ENCODE measurements at places on chromosomes 16 and 17.
A peak's percentile ranks its signal among the peaks of the same experiment; 100 is the strongest.

DNA sequence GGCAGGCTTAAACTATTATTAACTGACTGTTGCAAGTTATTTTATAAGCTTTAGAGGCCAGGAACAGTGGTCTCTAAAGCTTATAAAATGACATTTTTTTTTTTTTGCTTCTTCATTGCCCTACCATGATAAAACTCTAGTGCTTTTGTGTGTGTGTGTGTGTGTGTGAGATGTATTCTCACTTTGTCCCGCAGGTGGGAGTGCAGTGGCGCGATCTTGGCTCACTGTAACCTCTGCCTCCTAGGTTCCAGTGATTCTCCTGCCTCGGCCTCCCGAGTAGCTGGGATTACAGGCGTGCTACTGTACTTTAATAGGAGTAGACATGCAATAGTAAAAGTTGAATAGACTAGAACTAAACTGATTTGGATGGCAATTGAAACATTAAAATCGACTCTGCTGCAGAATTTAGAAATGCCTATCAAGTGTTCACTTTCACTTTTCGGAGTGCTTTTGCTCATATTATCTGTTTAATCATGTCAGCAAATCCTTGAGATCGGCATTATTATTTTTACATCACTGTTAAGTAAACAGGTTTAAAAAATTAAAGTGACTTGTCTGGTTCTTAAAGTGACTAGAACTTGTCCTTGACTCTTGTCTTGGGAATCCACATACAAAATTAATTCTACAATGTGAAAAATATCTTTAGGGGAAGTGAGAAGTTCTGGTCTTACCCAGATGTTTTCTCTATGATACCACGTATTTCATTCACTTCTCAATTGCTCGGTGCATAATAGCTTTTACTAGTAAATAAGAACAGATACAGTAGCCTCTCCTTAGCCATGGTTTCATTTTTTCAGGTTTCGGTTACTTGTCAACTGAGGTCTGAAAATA, 8.4 kb upstream of the PCTP start:
- DNase-seq: no peak

DNA sequence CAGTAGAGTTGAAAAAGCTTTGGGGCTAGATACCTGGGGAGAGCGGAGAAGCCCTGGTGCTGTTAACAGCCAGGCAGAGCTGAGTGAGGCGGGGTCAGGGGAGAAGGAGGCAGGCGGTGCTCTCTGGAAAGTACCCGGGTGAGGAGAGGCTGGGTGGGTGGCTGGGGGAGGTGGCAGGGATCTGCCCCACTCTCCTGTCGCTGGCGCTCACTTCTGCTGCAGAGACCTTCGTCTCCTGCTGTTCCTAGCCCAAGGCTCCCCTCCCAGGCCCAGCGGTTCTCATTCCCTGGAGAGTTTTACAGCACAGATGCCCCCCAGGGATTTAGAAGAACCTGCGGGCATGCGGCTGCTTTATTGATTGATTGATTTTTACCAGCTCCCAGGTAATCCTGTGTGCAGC, 302.8 kb downstream of the IRF8 start:
- DNase-seq: no peak

- DNase-seq: no peak
Observed at GRCh38 chr17:82890339-82890730, 50.5 kb upstream of the ZNF750 start.

GRCh38 chr16:69367980-69368379, 16.4 kb upstream of the TMED6 start:
- no peak for DNase-seq

DNA sequence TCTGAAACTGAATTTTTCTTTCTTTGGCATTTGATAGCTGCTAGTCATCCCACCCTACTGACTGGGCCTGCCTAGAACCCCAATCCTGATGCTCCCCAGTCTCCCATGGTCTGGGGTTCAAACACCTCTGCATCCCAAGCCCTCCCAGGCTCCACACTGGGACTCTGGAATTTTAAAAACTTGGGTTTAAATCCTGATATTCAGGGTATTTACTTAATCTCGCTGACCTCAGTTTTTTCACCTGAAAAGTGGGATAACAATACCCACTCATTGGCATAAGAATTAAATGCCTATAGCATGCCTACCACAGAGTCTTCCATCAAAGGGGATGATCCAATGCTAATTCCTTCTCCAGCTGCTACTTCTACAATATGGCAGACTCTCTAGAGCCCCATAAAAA, 264.4 kb downstream of the NPIPA8 start:
- no peak for DNase-seq

GRCh38 chr17:46063241-46063640, 64.2 kb downstream of the STH start:
- no peak for DNase-seq

DNA sequence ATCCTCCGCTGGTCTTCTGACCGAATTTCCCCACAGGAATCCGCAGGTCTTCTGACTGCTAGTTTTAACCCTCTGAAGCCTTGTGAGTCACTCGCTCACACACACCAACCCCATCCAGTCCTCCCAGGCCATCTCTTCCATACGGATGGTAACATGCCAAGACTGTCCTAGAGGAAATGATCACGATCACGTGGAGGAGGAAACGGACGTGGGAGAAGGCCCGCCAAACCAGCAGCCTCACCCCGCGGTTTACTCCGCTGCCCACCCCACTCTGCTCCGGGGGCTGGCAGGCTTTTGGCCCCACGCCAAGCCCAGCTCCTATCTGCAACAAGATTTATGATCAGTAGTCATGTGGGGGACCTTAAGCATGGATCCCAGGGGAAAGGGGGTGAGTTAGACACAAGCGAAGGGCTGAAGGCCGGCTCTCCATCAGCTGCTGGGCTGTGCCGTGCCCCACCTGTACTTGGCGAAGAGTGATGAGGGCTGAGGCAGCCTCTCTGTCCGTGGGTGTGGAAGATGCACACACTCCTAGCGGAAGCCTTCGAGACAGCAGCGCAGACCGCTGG, 1.5 kb upstream of the FAAP100 start:
- DNase-seq: peak; percentile 83

DNA sequence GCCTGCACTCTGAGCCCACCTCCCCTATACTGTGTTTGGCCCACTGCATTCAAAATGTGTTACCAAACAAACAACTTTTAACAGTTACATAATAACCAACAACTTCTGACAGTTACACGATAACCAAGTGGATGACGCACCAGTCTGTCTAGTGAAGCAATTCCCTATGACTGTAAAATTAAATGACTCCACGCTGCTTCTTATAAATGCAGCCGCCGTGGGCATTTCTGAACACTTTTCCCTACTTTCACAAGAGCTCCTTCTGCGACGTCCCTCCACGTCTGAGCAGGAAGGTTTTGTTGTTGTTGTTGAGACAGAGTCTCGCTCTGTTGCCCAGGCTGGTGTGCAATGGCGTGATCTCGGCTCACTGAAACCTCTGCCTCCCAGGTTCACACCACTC, 27.6 kb downstream of the ZNF276 start:
- peak; percentile 71 for DNase-seq

DNA sequence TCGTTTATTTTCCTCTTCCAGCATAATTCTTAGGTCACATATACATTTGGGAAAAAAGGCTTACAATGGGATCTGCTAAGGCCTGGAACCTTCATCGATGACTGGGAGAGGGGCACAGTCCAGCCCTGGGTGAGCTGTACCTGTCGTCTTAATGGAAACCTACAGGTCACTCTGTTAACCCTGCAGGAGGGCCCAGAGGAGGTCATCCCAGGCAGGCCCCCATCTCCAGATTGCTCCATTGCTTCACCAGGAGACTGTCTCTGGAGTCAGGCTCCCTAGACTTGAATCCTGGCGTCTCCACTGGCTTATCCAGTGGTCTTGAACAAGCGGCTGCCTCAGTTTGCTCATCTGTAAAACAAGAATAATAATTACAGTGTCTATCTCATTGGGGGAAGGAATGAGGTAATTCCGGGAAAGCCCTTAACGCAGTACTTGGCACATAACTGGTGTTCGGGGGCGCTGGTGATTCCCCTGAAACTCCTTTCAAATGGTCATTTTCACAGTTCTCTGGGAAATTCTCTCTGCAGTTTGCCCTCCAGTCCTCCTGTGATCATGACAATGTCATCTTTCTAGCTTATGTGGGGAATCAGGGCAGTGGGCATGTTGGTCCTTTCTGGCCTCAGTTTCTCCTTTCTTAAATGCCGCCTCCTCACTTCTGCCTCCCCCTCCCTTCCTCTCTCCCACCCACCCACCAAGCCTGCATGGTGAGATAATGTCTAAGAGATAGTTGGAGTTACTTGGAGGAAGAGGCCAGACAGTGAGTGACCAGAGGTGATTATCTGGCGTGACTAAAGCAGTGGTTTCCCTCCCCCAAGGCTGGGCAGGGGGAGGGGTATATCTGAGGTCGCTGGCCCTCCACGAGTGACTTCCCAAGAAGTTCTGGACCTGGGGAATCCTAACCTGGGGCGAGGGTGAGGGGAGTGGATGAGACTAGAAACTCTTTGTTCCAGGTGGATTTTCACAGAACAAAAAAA, 31.3 kb upstream of the TAC4 start:
- DNase-seq: no peak

DNA sequence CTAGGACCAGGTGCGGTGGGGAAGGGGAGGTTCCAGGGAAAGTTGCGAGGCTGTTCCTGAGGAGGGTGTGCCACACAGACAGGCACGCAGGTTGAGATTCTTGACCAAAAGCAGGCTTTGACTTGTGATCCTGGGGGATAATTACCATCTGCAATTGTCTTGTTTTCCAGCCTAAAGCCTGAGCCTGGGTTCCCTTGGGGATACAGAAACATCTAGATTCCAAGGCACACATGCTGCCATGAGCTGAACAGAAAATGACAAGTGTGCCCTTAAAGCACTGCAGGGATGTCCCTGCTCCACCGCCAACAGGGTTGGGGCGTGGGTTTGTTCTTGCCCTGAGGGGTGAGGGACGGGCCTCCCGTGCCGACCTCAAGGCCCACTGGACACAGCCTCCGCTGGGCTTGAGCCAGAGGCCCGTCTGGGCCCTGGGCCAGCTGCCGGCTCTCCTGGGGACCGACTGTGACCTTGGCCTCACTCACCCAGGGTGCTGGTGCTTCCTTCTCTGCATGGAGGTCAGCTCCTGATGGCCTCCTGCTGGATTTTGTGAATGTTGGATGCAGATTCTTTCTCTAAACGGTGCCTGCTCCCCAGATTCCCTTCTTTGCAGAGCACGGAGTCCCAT, 14.0 kb downstream of the CA5A start:
- DNase-seq: no peak

GRCh38 chr17:49452661-49453060, 38.0 kb upstream of the PHB1 start:
- no peak for DNase-seq

DNA sequence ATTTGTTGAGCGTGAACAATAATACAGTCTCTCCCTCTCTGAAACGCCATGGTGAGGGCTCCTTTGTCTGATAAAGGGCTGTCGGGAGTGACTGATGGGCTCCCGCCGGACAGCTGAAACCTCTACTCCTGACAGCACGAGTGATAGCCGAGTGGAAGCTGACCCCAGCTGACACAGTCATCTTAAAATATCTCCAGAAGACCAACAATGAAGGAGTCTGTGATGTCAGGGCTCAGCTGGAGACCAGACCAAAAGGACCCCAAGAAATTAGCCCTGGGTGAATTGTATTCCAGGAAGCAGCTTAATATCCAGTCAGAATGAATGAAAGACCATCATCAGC, 22.4 kb downstream of the CCDC182 start:
- no peak for DNase-seq

DNA sequence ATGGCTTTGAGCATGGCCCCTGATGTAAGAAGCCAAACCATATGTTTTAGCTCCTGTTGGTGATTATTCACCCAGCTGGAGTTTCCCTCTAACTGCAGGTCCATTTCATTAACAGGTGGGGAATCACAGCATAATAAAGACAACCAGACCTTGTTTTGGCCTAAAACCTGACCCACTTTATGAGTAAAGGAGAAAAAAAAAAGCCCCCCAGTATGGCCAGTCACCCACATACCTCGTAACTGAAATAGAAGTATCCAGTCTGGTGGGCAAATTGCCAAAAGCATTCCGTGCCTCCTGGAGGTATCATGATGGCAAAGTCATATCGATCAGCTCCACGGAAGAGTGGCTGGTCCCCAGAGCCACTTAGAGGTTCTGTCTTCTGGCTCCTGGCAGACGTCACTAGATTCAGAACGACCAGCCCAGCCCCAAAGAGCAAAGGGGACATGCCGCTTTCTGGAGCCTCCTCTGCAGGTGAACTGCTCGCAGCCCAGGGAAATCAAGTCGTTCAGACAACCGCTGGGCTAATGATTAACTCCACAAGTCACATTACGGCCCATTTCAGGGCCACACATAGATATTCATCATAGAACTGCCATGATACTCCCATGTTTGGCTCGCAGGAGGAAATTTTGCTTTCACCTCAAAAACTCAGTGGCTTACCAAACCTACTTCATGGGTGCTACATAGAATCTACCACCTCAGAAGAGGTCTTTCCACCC, at the start of gene TMED6:
Gene TMED6, minus strand, starts transcription at position 478 of the 719 bp plus-strand sequence. Its CDS starts 33 bp downstream, at position 445.
- no peak for DNase-seq

GRCh38 chr17:41500131-41500911, 5.1 kb downstream of the KRT13 start:
- DNase-seq: peak; percentile 28

- peak; percentile 30 for DNase-seq
Observed at GRCh38 chr17:76458580-76459490, 5.9 kb upstream of the UBE2O start.

DNA sequence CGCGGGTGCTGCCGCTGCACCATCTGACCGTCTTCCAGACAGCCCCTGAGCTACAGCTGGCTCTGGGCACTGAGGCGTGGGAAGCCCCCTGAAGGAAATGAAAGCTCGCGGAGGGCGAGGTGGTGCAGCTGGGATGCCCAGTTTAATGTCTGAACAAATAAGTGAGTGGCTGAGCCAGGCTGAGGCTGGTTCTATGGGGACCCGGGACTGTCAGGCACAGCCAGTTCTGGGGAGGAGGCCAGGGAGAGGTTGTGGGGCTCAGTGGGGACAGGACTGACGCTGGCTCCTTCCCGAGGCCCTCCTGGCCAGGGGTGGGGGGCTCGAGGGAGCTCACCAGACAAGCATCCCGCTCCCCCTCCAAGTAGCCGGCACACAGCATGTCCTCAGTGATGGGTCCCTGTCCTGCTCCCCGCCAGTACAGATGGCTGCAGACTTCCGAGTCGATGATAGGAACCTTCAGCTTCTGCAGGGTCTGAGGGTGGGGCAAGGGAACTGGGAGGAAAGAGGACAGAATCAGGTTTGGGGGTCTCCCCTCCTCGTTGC, 4.4 kb downstream of the PRSS22 start:
- no peak for DNase-seq

Measured in inflammatory macrophage (primary cell).